Effector memory CD4-positive, alpha-beta T cell (primary cell): ENCODE measurements at places on chromosomes 16 and 17.

GRCh38 chr17:39781031-39781860 is 43.5 kb downstream of the GRB7 start:
- DNase-seq: no peak

GRCh38 chr17:71764505-71764904 is 356.3 kb upstream of the SOX9 start:
- DNase-seq: no peak

GRCh38 chr17:8121681-8122421 is 2.1 kb downstream of the HES7 start:
- no peak for DNase-seq

DNA sequence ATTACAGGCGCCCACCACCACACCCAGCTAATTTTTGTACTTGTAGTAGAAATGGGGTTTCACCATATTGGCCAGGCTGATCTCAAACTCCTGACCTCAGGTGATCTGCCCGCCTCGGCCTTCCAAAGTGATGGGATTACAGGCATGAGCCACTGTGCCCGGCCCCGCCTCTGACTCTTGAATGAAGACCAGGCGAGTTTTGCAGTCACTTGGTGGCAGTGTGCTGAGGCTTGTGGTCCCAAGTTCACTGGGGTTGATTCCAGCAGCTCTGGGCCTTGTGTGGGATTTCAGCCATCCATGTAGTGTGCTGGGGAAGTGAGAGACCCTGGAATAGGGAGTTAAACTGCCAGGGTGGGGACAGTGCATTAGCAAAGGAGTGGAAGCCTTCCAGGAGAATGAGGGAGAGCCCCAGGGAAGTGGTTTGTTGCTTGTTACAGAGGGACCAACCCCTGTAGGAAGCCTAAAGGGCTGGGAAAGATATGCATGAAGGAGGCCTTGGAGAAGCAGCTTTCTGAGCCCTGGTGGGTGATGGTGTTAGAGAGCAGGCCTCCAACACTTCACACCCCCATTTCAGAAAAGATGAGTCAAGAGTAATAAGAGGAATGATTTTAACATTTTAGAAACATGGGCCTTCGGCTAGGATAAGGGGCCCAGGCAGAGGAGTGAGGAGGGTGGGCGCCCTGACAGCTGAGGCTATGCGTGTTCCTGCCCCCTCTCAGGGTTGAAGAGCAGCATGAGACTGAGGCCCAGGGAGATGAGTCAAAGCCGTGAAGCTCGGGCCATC is 14.5 kb downstream of the PSKH1 start:
- no peak for DNase-seq

DNA sequence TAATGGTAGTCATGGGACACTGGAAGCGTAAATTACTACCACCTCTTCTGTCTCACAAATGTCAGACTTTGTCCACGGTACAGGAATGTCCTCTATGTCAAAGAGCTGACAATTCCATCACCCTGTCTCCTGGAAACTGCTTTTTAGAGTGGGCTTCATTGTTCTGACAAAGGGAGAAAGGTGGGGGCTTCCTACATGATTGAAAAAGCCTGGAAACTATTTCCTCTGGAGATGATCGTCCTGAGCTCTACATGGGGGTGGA is 53.1 kb downstream of the VAT1L start:
- no peak for DNase-seq

- DNase-seq: no peak
These were observed 428 bp downstream of the TUFM start for GRCh38 chr16:28845761-28846079.

DNA sequence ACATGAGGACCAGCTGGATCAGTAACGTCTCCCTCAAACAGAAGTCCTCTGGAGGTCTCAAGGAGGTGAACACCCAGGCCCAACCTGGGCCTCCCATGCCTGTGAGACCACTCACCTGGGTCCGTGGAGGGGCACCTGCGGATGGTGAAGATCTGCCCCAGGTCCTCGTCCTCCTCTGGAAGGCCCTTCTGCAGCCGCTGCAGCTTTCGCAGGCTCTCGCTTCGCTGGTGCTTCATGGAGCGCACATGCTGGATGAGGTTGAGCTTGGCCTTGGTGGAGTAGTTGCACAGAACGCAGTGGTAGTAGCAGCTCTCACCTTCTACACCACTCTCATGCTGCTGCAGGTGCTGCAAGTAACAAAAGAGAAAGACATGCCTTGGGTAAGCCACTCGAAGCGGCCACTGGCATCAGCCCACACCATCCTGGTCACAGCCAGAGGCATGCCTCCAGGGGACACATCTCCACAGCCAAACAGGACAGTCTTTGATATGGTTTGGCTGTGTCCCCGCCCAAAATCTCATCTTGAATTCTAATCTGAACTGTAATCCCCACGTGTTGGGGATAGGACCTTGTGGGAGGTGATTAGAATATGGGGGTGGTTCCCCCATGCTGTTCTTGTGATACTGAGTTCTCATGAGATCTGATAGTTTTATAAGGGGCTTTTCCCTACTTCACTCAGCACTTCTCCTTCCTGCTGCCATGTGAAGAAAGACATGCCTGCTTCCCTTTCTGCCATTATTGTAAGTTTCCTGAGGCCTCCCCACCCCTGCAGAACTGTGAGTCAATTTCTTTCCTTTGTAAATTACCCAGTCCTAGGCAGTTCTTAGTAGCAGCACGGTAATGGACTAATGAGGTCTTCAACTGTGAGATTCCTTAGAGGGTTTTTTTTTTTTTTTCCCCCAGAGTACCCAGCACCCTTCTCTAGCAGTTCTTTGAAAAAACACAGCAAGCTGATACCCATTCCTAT is 158.0 kb downstream of the ZFHX3 start:
- DNase-seq: no peak
